Stimulated activated CD4-positive, alpha-beta T cell treated with anti-CD3 and anti-CD28 coated beads, TNF-alpha, amount 100 ng/mL, for 48 hours (primary cell): ENCODE measurements at places on chromosomes 2 and 18.

GRCh38 chr18:58407263-58407648 is 221.6 kb downstream of the ALPK2 start:
- no peak for DNase-seq

DNA sequence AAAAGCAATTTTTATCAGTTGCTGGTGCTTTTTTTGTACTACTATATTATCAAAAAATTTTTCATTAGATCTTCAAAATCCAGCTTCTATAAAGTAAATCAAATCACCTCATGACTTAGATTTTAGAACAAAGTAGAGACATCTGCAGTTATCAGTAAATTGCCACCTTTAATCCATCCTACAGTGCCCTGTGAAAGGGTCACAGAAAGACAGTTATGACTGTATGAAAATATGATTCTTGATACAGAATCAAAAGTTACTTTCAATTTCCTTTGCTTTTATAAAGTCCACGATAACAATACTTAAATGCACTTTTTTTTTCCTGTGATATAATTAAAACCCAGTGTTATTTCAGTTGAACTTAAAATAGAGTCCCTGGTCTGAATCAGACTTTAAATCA is 61.4 kb downstream of the PRPF40A start:
- DNase-seq = no peak

- DNase-seq = no peak
These were observed 216.6 kb downstream of the SH3BP4 start for GRCh38 chr2:235168174-235168979.

- DNase-seq = no peak
These were observed 264.8 kb downstream of the C1D start for GRCh38 chr2:67797801-67798540.

GRCh38 chr18:3140986-3141639 is 78.7 kb downstream of the MYOM1 start:
- DNase-seq = no peak

- no peak for DNase-seq
These were observed 22.5 kb upstream of the TACR1 start for GRCh38 chr2:75221862-75222261.

GRCh38 chr18:41695441-41695840 is 259.6 kb upstream of the PIK3C3 start:
- DNase-seq = no peak

- DNase-seq = peak; percentile 49
These were observed 45.7 kb downstream of the QPCT start for GRCh38 chr2:37389989-37390765.

GRCh38 chr2:98332989-98333388 is 13.3 kb upstream of the CNGA3 start:
- no peak for DNase-seq

DNA sequence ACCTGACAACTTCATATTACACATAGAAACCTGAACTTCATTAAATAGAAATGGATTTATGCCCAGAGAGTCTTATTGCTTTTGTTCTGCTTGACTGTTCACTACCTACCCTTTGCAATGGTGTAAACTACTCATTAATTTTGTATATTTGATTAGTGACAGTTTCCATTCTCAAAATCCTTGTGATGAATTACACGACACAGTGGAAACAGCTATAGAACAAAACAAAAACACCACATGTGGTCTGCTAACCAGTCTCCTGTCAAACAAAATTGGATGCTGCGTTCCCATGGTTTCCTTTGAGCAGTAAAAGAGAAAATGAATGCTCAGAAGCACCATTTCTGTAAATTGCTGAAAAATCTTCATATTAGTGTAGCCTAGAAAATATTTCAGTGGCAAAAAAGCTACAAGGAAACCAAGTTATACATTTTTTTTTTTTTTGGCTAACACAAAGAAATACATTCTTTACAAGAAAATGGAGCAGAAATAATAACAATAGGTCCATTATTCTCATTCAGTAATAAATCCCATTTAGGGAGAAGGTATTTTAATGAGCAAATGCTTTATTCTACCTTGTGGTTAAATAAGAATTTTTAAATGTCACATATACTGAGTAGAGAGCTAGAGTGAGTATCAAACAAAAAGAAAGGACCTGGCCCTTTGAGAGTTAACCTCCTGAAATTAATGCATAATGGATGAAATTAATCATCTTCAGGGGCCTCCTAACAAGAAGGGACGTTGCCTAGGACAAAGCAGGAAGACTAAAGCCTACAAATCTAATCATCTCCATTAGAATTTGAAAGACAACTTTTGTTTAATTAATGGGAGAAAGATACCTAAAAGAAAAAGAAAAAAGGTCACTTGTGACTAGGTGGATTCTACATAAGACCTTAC is 355.1 kb upstream of the ZC3H15 start:
- no peak for DNase-seq

GRCh38 chr18:31512203-31512764 is 14.3 kb downstream of the DSG2 start:
- no peak for DNase-seq

DNA sequence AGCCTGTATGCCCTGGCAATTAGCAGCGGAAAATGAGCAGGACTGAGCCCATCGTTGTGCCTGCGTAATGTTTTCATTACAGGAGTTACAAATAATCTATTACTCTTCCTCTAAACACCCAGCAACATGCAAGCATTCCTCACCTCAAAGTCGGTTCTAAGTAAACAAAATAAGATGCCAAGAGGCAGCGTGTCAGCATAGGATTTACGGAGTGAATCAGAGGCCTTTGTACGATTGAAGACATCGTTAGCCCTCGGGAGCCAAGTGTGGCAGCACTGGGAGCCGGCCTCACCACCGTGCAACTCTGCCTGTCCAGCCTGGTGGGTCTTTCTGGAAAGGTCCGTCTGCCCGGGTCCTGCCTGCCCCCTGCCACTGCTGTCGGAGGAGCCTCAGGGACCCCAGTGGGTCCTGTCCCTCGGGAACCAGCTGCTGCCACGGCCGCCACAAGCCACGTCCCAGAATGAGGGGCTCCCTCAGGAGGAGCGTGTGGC is 80.1 kb upstream of the CTDP1 start:
- no peak for DNase-seq

DNA sequence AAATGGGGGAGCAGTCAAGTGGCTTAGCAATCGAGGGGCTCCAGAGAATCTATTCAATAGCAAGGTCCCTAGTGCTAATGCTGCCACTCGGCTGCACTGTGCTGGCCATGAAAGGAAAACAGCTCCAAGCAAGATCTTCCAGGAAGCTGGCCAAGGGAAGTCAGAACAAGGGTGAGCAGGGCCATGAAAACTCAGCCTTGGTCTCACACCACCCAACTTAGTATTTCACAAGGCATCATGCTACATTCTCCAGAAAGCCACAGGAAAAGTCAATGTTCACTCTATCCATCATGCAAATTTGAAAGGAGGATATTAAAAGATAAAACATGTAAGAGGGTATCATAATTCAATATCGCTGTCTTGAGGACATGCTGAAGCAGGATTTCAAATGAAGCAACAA is 35.7 kb downstream of the NRP2 start:
- no peak for DNase-seq

DNA sequence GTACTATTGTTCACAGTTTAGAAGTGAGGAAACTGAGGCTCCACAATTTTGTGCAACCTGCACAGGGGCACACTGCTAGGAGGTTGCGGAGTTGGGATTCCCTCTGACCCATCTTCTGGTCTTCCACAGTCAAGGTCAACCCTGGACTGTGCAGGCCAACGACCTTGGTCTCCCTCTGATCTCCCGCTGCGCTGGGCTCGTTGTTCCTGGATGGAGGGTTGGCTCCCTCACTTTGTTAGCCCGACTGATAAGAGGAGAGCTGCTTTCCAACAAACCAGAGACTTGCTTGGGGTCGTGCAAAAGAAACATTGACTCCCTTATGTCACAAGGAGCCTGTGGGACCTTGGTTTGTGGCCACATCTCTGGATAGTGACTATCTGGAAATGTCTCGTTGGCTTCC is 187.6 kb downstream of the MYCN start:
- DNase-seq = no peak
